Stimulated activated CD4-positive, alpha-beta T cell treated with anti-CD3 and anti-CD28 coated beads, Interleukin-4, amount 100 ng/mL, for 4 hours (primary cell): ENCODE measurements at places on chromosomes 7 and 10.

DNA sequence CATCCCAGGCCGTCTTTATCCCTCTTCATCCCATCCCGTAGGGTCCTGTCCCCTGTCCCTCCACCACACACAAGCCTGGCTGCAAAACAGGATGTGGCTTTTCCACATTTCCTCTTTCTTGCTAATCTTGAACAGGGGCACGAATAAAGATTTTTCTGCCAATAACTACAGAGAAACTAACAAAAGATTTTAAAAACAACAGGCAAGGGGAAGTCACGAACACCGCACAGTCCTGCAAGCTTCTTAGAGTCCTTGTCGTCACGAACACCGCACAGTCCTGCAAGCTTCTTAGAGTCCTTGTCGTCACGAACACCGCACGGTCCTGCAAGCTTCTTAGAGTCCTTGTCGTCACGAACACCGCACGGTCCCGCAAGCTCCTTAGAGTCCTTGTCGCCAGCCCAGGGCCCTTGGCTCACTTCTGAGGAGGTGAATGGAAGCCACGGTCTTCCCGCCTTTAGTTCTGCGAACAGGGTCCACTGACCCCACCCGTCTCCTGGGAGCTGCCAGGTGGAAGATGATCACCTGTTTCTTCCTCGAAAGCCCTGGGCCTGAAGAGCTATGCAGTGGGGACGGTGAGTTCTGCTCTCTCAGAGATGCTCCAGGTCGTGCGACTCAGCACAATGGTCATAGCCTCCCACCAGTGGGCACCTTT lies 10.3 kb upstream of the INSIG1 start:
- DNase-seq = no peak

GRCh38 chr7:155999631-156000489 lies 187.6 kb upstream of the SHH start:
- no peak for DNase-seq

- DNase-seq = no peak
These were observed 10.2 kb upstream of the HKDC1 start for GRCh38 chr10:69209787-69210484.

DNA sequence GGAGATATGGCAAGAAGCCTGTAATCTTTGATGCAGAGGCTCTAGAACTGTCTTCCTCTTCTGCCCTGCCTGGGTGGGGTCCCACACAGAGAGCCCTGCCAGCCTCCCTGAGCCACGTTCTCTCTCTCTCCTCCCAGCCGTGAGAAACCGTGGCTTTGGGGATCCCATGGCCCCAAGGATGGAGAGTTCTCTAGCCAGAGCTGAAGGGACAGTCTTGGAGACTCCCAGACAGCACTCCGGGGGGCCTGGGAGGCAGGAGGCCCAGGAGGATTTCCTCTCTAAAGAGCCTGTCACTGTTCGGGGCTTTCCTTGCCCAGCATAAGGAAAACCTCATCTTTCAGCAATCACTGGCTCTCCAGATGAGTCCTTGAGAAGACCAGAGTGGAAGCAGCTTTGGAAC lies 227.1 kb downstream of the ARHGAP12 start:
- no peak for DNase-seq
